NCI-H187 treated with DMSO at 0.1 percent for 48 hours (cell line): ENCODE measurements at places on chromosomes 2 and 18.

DNA sequence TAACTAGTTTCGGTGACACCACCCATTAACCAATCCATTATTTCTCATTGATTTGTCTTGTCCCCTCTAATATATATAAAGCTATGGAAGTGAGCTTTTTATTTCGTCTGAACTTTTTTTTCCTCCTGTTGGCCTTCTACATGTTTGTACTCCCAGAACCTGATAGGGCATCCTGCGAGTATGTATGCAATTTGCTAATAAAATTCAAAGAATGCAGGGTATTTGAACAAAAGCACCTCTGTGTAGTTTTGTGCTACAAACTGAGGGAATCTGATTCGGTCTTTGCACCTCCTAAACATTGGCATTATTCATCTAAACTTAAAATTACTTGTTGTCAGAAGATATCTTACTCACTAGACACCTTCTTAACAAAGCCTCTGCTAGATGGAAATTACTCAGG is 242.9 kb upstream of the TMEFF2 start:
- DNase-seq = no peak

DNA sequence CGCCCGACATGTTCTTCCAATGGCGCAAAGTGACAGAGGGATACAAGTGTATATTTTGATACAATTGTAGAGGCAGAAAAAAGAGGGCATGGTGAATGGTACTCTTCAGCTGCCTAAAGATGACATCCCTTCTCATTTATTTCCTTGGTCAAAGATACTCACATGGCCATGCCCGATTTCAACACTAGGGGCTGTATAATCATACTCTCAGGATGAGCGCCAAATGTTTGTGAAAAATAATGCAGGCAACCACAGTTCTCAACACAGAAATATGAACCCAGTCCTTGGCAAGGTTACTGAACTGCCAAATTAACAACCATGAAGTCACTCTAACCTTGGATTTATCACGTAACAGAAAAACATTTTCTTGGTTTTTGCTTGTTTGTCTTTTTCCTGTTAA is 204.4 kb downstream of the CCDC102B start:
- DNase-seq = no peak

DNA sequence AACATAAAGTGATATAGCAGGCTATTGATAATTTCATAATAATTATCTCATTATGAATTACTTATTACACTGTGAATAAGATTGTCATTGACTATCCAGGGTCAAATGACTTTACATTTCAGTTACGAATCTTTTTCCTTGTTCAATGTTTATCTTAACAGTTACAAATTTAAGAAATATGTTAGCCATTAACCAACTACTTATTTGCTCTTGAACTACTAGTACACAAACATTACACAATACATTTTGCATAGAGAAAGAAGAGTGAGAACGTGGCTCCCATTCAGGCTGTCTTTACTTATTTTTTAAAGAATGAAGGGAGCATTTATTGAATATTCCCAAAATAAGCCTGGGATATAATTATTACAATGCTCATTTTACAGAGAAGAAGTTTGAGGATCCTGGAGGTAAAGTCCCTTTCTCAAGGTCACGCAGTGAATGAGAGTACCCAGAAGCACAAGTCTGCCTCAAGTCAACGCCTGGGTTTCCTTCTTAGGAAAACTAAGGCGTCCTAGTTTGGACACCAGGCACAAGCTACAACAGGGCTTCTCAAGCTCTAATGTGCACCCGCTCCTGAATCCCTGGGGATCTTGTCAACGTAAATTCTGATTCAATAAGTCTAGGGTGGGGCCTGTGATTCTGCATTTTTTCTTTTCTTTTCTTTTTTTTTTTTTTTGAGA is 164.2 kb downstream of the FIGN start:
- DNase-seq = no peak

GRCh38 chr2:150309311-150310080 is 178.0 kb downstream of the RND3 start:
- no peak for DNase-seq

DNA sequence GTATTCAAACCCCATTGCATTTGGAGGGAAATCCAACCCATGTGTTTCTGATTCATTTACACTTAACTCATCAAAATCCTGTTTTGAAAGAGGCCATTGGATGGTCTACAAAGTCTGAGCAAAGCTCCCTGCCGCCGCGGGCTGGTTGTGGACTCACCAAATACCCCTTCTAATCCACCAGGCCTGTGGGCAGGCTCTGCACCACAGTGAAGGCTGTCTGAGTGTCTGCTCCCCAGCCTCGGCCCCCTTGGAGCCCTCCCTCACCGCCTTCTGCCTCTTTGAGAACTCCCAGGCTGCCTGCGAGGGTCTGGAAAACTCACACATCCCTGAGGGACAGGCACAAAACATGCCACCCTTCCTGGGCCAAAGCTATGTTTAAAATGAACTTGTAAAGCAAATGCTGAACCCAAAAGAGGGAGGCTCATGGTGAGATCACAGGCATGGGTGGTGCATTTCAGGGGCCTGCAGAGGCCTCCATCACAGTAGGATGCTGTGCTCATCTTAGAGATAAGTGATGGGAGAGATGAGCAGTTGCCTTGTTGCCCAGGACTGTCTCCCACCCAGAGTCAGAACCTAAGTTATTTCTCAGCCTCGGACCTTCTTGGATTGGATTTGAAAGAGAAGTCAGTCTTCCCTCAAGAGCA is 225.0 kb downstream of the CYP26B1 start:
- DNase-seq = no peak

DNA sequence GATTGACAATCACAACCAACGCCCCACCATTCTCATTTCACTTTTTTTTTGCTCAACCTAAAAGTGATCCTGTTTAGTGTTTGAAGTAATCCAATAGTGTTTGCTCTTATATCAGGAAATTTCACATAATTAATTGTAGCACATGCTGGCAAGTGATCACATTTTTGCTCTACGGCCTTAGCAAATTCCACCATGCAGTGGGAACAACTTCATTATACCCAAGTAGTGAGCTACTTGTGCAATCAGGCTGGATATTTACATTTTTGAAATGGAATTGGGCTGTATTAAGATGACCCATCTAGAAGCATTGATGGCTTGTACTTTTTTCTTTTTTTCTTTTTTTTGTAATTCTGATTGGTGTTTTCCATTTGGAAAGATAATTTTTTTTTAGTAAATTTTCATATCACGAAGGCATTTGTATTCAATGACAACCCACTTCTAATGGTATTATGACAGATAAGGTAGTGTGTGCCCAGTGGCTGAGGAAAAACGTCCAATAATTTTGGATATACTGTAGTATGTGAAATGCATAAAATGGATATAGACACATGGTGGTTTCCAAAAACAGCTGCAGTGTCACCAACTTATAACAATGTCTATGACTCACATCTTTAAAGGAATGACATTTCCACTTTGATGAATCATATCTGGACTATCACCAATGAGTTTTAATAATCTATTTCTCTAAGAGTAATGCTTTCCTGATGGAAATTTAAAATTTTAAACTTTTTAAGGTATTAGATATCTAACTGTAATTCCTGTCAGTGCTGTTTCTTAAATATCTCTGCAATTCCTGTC is 130.6 kb downstream of the COL6A3 start:
- DNase-seq = no peak

- no peak for DNase-seq
Measured at GRCh38 chr2:11534746-11535484, 1.1 kb downstream of the GREB1 start.

GRCh38 chr2:181307203-181307991 is 149.8 kb upstream of the ITGA4 start:
- DNase-seq = no peak

DNA sequence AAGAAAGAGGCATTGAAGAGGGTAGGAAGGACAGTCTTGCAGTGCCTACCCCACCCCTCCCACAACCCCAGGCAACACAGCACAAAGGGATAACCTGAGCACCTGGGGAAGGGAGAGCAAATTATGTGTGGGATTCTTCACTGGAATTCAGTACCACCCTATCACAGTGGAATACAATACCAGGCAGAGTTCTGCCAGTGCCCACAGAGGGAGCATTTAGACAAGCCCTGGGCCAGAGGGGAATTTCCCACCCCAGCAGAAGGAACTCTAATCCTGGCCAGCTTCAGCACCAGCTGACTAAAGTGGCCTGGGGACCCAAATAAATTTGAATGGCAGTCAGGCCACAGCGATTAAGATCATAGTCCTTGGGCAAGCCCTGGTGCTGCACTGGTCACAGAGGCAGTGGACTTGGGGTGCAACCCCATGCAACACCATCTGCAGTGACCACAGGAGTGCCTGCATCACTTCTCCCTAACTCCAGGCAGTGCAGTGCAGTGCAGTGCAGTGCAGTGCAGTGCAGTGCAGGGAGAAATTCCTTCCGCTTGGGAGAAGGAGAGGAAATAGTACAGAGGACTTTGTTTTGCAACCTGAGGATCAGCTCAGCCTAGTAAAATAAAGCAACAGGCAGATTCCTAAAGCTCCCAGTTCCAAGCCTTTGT is 147.8 kb upstream of the SRD5A2 start:
- DNase-seq = no peak

DNA sequence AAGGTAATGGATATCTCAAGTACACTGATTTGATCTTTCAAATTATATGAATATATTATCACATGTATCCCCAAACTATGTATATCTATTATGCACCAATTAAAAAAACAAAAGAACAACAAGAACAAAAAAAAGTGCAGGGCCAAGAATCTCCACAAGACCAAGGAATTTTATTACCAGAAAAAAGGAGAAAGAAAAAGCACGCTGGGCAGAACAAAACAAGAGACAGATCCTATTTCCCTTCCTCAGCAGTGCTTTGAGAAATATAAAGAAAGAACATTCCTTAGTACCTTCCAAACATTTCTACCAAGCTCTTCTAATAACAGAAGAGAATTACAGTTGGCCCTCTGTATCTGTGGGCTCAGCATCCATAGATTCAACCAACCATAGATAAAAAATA is 144.7 kb upstream of the CREB1 start:
- no peak for DNase-seq

- DNase-seq = no peak
Measured at GRCh38 chr18:73966954-73967353, 180.7 kb downstream of the FBXO15 start.

DNA sequence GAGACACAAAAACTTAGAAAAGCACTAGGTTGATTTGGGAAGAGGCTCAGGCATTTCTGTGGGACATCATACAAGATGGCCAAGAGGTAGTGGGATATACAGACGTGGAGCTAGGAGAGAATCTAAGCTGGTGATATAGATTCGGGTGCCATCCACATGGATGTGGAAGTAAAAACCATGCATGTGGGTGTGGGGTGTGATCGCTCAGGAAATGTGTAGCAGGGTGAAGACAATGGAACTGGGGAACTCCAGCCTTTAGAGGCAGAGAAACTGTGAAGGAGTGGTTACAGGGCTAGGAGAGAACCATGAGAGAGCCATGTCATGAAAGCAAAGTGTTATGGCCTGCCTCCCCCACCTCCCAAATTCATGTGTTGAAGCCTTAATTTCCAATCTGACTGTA is 43.0 kb upstream of the CTLA4 start:
- no peak for DNase-seq

DNA sequence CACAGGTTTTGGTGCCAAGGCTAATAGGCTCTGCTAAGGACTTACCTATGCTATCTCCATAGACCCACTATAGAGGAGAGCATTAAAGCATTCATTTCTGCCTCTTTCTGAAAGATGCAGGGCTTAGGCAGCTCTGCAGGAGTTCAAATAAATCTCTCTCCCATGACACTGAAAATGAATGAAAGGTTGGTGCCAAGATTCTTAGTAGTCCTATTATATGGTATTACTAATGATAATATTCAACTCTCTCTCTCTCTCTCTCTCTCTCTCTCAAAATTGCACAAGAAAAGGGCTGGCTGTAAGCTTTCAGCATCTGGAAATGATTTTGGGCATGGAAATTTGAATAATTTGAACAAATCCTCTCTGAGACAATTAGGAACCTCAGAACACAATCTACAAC is 433.7 kb downstream of the MBD2 start:
- DNase-seq = no peak

DNA sequence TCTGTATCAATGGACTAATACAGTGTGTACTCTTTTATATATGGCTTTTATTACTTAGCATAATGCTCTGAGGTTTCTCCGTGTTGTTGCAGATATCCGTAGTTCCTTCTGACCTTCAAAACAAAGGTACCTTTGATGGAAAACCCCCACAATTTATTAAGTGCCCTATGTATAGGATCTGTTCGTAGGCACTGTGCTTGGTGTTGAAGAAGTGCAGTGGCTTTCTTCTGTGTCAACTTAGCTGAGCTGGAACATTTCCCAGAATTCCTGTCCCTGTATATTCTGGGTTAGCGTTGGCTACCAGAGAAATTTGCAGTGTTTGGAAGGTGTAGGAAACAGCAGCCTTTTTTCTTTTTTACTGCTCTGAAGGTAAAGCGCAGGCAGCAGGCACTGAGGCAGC is 56.3 kb upstream of the MSH2 start:
- DNase-seq = no peak

GRCh38 chr2:225002656-225003045 is 39.6 kb downstream of the DOCK10 start:
- DNase-seq = no peak

DNA sequence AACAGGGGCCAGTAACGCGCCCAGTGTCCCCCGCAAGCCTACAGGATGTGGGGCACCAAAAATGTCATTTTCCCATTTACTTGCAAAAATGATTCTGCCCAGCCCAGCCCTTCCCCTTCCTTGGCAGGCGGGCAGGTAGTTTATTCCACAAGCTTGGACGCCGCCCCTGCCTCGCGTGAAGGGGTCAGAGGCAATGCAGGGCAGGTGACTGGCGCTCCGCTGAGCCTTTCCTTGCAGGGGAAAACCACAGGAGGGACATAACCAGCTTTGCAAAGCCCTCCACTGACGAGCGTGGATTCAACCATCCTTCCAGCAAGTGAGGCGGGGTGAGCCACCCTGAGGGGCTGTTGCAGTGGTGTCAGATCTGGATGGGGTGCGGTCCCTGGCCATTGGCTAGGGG is 5.3 kb downstream of the MAB21L4 start:
- no peak for DNase-seq

DNA sequence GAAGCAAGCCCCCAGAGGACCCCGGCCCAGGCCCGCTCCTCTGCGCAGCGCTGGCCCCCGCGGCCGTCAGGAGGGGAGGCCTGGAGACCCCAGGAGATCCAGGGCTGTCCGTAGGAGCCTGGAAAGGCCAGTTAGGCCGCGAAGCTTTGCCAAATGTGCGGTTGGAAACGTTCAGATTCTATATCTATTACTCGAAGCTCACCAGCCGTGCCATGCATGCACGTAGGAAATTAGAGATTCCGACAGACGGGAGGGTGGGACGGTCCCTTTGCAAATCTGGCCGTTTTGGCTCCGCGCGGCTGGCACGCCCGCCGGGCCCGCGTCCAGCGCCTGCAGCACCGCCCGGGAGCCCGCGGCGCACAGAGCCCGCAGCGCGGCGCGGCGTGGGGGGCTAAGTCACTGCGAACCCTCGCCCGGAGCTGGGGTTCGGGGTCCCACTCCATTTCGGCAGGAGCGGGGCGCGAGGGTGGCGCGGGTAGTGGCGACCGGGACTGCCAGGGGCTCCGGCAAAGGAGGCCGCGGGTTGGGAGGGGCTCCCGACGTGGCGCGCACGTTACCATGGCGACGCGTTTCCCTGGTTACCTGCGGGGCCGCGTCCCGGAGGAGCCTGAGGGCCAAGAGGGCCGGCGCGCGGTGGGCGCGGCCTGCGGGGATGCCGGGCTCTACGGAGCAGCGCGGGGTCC is 488.6 kb upstream of the SMIM21 start:
- DNase-seq = no peak

- DNase-seq = no peak
Measured at GRCh38 chr2:75564026-75564688, 3.4 kb upstream of the EVA1A start.
